Sciatic nerve (tissue), 2 donors: ENCODE measurements at places on chromosomes 4 and X. TPM values are rescaled to one million over a fixed set of nuclear protein-coding genes. Genes with fewer than 3 reads are reported as not detected.

The RBMXL3 gene
- total RNA-seq, result not detected

The FHIP1A gene
- 15.3 TPM for total RNA-seq

The GPM6B gene
- total RNA-seq, result 527 TPM

The SLIT2 gene
- 159 TPM for total RNA-seq

The CDKL2 gene
- total RNA-seq, result 2.4 TPM

The ADH7 gene
- not detected for total RNA-seq

The GPR78 gene
- total RNA-seq, result 0.58 TPM

The GSX2 gene
- total RNA-seq, result 0.58 TPM

The CCDC149 gene
- total RNA-seq, result 42.5 TPM

The CTSO gene
- total RNA-seq, result 25.9 TPM

The LUZP4 gene
- not detected for total RNA-seq

The MFAP3L gene
- 30.7 TPM for total RNA-seq

The HS6ST2 gene
- total RNA-seq, result 0.36 TPM

The CXorf49 gene
- total RNA-seq, result not detected

The CENPVL2 gene
- not detected for total RNA-seq

The FRG1 gene
- total RNA-seq, result 53.9 TPM

The PFKFB1 gene
- 2.2 TPM for total RNA-seq

The PLAC8 gene
- total RNA-seq, result 4.5 TPM

The PARM1 gene
- total RNA-seq, result 9.1 TPM

The TEC gene
- 5.3 TPM for total RNA-seq
